Stimulated activated memory B cell treated with anti-CD40 and anti-IgM and Interleukin-4, amounts not matched to agents 10 μg/mL and 1 μg/mL and 100 μg/mL, for 72 hours (primary cell): ENCODE measurements at places on chromosomes 1 and 21.

DNA sequence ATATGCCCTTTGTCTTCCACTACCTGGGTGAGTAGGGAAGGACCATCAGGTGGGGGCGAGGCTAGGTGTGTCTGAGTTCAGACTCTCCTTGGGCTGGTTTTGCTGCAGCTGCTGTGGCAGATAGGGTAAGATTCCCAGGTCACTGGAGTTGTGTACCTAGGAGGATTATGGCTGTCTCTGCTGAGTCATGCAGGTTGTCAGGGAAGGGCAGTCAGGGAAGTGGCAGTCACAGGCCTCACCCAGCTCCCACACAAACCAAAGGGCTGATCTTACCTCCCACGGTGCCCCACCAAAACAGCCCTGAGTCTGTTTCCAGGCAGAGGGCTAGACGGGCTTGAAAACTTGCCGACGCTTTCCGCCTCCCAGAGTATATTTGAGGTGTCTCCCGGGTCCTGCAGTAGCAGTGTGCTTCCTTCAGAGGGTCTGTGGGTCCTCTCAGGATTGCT lies 201.6 kb upstream of the PLXNA2 start:
- no peak for ATAC-seq

DNA sequence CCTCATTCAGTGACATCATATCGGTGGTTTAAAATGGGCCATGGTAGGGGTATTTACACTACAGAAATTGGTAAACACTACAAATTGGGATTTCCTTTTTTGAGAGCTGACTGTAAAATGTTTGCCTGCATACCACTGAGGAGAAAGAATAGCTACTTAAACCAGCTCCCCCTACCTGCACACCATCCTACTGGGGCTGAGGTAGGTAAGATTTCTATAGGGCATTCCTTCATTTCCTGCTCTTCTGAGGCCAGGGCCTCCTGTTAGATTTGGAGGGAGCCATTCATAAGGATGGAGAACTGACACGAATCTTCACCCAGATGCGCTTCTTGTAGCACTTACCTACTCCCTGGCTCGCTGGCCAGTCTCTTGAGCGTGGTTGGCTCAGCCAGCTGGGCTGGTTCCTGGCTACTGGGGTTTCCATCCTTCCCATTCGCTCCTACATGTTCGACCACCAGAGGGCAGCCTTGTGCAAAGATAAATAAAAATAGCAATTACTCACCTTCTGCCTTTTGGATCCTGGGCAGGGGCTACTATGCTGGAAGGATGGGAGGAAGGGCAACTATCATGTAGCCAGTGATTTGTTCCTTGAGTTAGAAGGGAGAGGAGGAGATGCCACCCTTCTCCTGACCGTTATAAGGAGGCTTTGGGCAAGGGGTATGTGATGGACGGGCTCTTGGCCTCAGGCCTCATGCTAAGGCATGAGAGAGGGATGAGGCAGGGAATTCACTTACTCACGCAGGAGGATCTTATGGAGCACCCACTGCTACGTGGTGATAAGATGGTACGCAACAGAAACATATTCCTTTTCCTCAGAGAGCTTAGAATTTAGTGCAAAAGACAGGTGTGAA lies 10.7 kb downstream of the OPTC start:
- ATAC-seq = peak; percentile 63

DNA sequence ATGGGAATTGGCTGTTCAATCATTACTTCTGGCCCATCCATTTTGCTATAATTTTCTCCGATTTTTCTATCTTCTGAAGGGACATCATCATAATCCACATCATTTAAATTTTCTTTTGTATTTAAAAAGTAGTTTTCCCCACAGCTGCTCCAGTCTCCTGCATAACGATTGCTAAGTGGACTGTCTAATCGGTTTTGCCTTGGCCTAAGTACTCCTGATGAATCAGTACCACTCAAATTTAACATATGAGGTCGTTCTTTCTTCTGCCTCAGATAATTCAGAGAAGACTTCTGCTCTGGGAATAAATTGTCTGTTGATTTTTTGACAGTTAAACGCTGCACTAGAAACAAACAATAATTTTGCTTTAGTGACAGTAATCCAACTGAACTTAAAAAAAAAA lies 41.9 kb downstream of the SYDE2 start:
- ATAC-seq = no peak

GRCh38 chr1:21618561-21619374 lies 50.4 kb downstream of the RAP1GAP start:
- ATAC-seq = no peak

GRCh38 chr1:7014640-7014930 lies 229.3 kb downstream of the CAMTA1 start:
- no peak for ATAC-seq

DNA sequence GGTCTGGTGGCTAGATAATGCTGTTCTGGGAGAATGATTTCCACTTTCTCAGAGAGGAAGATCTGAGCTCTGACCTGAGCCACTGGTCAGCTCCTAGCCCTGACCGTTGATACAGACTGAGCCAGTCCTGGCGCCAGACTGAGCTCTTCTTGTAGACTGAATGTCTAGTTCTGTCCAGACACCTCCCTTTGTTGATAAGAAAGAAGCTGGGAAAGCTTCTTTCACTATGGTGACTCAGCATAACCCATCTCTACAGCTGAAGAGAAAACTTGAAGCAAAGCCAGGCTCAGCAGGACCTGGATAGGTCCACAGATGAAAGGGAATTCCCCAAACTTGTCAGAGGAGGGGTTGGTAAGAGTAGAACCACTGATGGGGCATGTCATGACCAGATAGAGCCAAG lies 9.9 kb upstream of the TRABD2B start:
- ATAC-seq = no peak

DNA sequence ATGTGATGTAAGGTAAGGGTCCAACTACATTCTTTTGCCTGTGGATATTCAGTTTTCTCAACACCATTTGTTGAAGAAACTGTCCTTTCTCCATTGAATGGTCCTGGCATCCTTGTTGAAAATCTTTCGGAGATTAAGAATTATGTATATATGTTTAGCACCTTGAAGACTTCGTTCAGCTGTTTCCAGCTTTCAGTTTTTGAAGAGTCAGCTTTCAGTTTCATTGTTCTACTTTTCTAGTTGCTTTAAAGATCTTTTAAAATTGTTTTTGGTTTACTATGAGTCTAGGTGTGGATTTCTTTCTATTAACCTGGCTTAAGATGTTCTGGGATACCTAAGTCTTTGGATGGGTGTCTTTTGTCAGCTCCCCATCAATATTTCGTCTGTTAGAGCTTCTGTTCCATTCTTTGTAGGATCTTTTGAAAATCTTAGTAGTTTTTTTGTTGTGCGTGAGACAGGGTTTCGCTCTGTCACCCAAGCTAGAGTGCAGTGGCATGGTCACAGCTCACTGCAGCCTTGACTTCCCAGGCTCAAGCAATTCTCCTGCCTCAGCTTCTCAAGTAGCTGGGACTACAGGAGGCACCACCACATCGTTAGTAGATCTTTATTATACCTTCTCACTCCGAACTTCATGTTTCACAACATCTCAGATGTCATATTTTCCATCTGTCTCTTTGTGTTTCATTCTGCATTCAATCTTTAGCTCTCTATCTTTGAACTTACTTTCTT lies 353.5 kb upstream of the B3GALT2 start:
- peak; percentile 70 for ATAC-seq

DNA sequence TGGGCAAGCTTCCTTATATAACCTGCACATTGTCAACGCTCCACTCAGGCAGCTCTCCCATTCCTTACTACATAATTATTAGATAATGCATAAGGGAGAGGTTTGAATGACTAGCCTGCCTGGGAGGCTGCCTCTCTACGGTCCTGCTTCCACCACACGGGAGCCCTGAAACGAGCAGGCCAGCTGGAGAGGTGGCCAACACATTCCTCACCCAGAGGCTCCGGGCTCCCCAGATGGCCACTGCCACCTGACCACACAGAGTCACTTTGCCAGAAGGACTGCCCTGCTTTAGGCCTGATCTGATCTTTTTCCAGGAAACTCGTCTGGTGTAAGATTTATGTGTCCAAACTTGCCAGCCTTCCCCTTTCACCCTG lies 27.9 kb downstream of the HIVEP3 start:
- no peak for ATAC-seq
